ENCODE measurements at places on chromosomes 16 and 17.
A peak's percentile ranks its signal among the peaks of the same experiment; 100 is the strongest.

DNA sequence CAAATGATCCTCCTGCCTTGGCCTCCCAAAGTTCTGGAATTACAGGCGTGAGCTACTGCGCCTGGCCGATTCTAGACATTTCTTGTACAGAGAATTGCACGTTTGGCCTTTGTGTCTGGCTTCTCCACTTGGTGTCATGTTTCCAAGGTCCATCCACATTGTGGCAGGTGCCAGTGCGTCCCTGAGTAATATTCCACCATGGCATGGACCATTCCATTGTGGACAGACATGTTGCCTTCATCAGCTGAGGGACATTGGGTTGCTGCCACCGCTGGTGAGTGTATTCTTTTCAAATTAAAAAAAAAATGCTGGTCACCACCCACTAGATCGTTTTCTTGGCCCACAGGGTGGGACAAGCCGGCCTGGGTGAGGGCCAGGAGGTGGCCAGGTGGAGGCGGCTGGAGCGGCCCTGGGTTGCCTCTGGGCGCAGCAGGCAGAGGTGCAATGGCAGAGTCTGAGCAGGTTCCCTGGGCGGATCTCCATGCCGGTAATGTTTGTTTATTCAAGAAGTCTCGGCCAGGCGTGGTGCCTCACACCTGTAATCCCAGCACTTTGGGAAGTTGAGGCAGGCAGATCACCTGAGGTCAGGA lies 274.1 kb downstream of the SEC14L1 start:
- no peak for DNase-seq
- peaks cover 4% of the 10 kb centered on the region for H3K36me3 ChIP-seq
- H3K4me3 ChIP-seq = no peak overlapping the region
- H3K27ac ChIP-seq = no peak overlapping the region

- no peaks in the 10 kb centered on the region for H3K27me3 ChIP-seq
- H3K36me3 ChIP-seq = peaks cover 2% of the 10 kb centered on the region
- H3K4me1 ChIP-seq = peaks cover 62% of the 10 kb centered on the region
- H3K4me3 ChIP-seq = peak overlapping the region; percentile 60
- no peak for DNase-seq
- peak overlapping the region; percentile 58 for H3K27ac ChIP-seq
Observed at GRCh38 chr16:12547608-12547922, 256.1 kb downstream of the CPPED1 start.

- DNase-seq = no peak
- H3K4me1 ChIP-seq = no peaks in the 10 kb centered on the region
Observed at GRCh38 chr16:72766506-72766905, 281.4 kb downstream of the ZFHX3 start.

- no peak for DNase-seq
- H3K4me1 ChIP-seq = peaks cover 4% of the 10 kb centered on the region
Observed at GRCh38 chr17:81991684-81992305, 14.4 kb downstream of the ASPSCR1 start.

GRCh38 chr16:75703306-75703705 lies 2.0 kb upstream of the DUXB start:
- no peaks in the 10 kb centered on the region for H3K27me3 ChIP-seq
- no peak for DNase-seq
- no peak overlapping the region for H3K27ac ChIP-seq
- no peaks in the 10 kb centered on the region for H3K36me3 ChIP-seq
- no peaks in the 10 kb centered on the region for H3K4me1 ChIP-seq
- H3K4me3 ChIP-seq = no peak overlapping the region

DNA sequence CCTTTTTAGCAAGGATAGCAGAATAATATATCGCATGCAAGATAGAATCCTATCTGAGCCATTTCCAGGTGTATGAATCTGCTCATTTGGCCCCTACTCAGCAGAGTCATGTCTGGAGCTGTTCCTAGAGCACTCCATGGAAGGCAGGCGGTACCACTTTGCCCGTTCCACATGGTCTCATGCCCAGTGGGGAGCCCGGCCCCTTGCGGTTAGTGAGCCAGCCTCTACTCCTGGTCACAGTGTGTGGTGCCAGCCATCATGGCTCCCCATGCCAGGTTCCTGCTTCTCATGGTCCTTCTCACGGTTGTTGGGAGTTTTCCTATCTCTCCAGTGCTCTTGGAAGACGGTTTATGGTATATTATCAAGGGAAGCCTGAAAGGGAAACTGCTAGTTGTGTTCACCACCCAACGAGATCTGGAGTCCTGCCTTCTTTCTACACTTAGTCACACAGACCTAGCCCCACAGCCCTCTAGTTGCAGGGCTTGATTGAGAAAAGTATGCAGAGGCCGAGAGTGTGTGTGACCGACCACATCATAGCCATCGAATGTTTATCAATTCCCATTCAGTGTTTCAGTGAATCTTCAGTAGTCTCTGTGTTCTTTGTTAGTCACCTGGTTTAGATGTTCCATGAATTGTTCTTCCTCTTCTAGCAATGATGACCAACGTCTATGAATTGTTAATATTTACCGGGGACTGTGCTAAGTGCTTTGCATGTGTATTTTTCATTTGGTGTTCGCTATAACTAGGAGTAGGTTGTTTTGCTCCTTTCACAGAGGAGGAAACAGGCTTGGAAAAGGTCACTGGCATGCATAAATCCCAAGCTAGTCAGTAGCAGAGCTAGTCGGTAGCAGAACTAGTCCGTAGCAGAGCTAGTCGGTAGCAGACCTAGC lies 9.6 kb downstream of the JPT2 start:
- no peak overlapping the region for H3K27ac ChIP-seq
- no peak overlapping the region for H3K4me3 ChIP-seq
- DNase-seq = no peak
- peaks cover 3% of the 10 kb centered on the region for H3K4me1 ChIP-seq
- no peaks in the 10 kb centered on the region for H3K27me3 ChIP-seq

- H3K36me3 ChIP-seq = peaks cover 9% of the 10 kb centered on the region
- H3K4me1 ChIP-seq = peaks cover 46% of the 10 kb centered on the region
- H3K27ac ChIP-seq = peak overlapping the region; percentile 98
- no peaks in the 10 kb centered on the region for H3K27me3 ChIP-seq
Observed at GRCh38 chr17:77449908-77450741, 309.4 kb downstream of the SEC14L1 start.

GRCh38 chr17:29573871-29574731 lies 5.6 kb downstream of the TP53I13 start:
- no peak overlapping the region for H3K27ac ChIP-seq
- no peak for DNase-seq
- no peak overlapping the region for H3K4me3 ChIP-seq
- peaks cover 19% of the 10 kb centered on the region for H3K4me1 ChIP-seq
- H3K27me3 ChIP-seq = no peaks in the 10 kb centered on the region

GRCh38 chr17:72751746-72752145 lies 340.7 kb downstream of the SLC39A11 start:
- H3K4me1 ChIP-seq = no peaks in the 10 kb centered on the region
- peaks cover 20% of the 10 kb centered on the region for H3K36me3 ChIP-seq
- H3K27ac ChIP-seq = no peak overlapping the region
- H3K4me3 ChIP-seq = no peak overlapping the region
- H3K27me3 ChIP-seq = no peaks in the 10 kb centered on the region

DNA sequence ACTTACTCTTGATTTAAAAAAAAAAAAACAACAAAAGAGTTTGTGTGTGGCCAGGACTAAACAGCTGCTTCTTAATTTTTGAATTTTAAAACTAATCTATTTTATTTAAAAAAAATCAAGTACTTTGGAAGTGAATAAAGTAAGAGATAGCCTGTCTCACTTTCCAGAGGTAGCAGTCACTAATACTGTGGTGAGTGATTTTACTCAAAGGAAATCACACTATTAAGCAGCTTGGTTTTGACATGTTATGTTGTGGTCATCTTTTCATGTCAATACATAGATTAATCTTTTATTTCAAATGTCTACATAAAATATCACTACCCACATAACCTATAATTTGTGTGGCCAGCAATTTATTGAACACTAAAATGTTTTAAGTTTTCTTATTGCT lies 102.2 kb upstream of the HLF start:
- peaks cover 5% of the 10 kb centered on the region for H3K4me1 ChIP-seq
- H3K27ac ChIP-seq = no peak overlapping the region
- peaks cover 10% of the 10 kb centered on the region for H3K36me3 ChIP-seq

- peaks cover 5% of the 10 kb centered on the region for H3K27me3 ChIP-seq
- no peaks in the 10 kb centered on the region for H3K4me1 ChIP-seq
- H3K36me3 ChIP-seq = no peaks in the 10 kb centered on the region
- H3K4me3 ChIP-seq = no peak overlapping the region
- H3K27ac ChIP-seq = no peak overlapping the region
Observed at GRCh38 chr17:52157603-52158449, 688 bp downstream of the CA10 start.

- H3K4me1 ChIP-seq = peaks cover 4% of the 10 kb centered on the region
- no peak overlapping the region for H3K4me3 ChIP-seq
- DNase-seq = no peak
- no peaks in the 10 kb centered on the region for H3K36me3 ChIP-seq
- H3K27me3 ChIP-seq = peaks cover 1% of the 10 kb centered on the region
Observed at GRCh38 chr17:57071991-57072944, 12.8 kb upstream of the AKAP1 start.

DNA sequence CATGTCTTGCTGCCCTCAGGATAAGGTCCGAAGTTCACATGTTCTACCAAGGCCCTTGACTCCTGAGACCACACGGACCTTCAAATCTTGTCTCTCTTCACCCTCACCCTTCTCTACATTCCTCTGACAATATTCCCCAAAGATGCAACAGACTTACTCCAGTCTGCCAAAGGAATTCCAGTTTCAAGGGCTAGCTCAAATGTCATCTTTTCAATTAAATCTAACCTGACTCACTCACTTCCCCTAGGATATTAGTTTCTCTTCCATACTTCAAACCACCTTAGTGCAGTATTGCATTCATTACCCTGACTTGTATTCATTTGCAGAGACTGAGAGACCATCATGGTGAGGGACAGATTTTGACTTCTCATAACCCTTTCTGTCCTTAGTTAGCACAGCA lies 59.6 kb upstream of the ADCY9 start:
- no peak for DNase-seq
- no peak overlapping the region for H3K4me3 ChIP-seq
- H3K36me3 ChIP-seq = no peaks in the 10 kb centered on the region
- H3K27ac ChIP-seq = no peak overlapping the region

DNA sequence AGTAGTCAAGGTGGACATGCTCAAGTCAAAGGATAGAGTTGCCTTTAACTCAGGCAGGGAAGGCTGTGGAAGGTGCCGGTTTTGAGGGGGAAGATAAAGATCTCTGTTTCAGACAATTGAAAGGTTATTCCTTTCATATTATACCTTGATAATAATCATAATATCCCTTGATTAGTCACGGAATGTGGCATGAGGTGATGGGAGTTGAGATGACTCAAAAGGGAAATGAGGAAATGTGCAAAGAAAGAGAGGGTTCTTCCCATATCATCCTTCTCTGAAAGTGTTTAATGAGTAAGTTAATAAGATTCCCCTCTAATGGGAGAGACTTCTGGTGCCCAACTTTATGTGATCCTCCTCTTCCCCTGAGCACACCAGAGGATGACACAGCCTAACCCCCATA lies 43.1 kb upstream of the HS3ST2 start:
- H3K4me1 ChIP-seq = no peaks in the 10 kb centered on the region
- DNase-seq = no peak

DNA sequence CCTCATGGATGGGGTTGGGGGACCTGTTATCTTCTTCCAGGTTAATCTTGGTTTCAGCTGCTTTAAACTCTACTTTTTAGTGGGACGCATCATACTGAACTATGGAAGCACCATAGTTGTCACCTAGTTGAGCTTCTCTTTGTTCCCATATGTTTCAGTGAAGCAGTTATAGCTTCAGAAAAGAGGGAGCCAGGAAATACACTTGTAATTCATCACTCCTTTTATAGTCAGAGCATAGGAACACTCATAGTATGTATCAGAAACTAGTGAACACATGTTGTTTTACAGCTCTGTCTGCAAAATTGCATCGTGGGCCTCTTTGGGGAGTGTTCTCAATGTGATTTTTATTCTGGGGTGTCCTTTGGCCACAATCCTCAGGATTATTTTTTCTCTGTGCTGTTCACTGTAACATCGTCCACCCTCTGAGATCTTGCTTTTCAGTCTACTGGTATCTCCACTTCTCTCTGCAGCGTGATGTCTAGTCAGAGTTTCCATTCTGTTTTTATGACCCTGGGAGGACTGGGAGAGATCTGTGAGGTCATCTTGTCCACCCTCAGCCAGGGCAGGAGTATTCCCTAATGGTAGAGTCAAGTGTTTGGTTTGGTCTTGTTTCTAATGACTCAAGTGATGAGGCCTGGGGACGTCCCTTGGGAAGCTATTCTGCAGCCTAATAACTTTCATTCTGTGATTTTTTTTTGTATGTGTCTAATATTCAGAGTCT lies 585.4 kb downstream of the WWOX start:
- peaks cover 3% of the 10 kb centered on the region for H3K4me1 ChIP-seq
- no peak for DNase-seq
- no peaks in the 10 kb centered on the region for H3K27me3 ChIP-seq
- no peak overlapping the region for H3K27ac ChIP-seq

DNA sequence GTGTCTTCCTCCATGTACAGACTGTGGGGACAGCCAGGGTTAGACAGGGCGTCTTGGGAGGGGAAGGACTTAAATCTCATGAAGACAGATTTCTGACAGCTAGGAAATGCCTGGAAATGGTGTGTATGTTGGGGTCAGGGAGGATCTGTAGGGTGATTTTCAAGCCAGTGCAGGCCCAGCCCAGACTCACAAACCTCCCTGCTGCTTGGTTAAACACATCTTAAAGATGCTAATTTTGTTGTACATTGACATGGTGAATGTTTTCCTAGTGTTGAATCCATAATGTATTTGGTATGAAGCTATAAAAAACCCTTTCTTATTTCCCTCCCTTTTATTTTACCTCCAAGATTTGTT lies 238.3 kb downstream of the CCDC182 start:
- H3K27me3 ChIP-seq = no peaks in the 10 kb centered on the region
- H3K4me3 ChIP-seq = no peak overlapping the region
- H3K4me1 ChIP-seq = peaks cover 16% of the 10 kb centered on the region
- H3K36me3 ChIP-seq = peaks cover 12% of the 10 kb centered on the region

GRCh38 chr17:8894673-8895578 lies 27.5 kb upstream of the PIK3R6 start:
- peaks cover 22% of the 10 kb centered on the region for H3K36me3 ChIP-seq
- H3K27me3 ChIP-seq = no peaks in the 10 kb centered on the region
- peaks cover 42% of the 10 kb centered on the region for H3K4me1 ChIP-seq
- H3K27ac ChIP-seq = peak overlapping the region; percentile 42
- no peak for DNase-seq
- H3K4me3 ChIP-seq = no peak overlapping the region

Measured in memory B cell (primary cell).